ENCODE measurements at places on chromosomes 4 and X. TPM values are rescaled to one million over a fixed set of nuclear protein-coding genes. Genes with fewer than 3 reads are reported as not detected.

Gene MAGEE2
- 0.11 TPM for polyA plus RNA-seq

Gene CXCL3
- polyA plus RNA-seq, result 2.5 TPM

Gene RRH
- not detected for polyA plus RNA-seq

Gene PCDH7
- polyA plus RNA-seq, result 1.00 TPM

Gene GBA3
- not detected for polyA plus RNA-seq

Gene SERPINA7
- not detected for polyA plus RNA-seq

Gene IL13RA1
- polyA plus RNA-seq, result 13.6 TPM

Gene HS3ST1
- polyA plus RNA-seq, result 0.97 TPM

Gene NDST4
- polyA plus RNA-seq, result not detected

DNA sequence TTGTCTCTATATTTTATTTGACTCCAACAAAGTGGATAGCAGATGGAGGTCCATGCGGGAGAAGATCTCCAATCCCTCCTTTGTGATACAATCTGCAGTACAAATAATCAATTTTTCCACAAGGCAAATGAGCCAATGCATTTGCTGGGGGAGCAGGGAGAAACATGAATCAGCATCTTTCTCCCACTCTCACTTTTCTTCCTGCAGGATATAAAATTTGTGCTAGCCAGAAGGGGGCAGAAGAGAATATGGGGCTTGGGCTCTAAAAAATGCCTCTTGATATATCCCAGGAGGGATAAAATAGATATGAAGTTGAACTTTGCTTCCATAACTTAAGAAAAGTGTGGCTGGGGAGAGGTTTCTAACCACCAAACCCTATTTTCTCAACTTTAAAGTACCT, 38.3 kb upstream of the CWH43 start:
- DNase-seq, result no peak

DNA sequence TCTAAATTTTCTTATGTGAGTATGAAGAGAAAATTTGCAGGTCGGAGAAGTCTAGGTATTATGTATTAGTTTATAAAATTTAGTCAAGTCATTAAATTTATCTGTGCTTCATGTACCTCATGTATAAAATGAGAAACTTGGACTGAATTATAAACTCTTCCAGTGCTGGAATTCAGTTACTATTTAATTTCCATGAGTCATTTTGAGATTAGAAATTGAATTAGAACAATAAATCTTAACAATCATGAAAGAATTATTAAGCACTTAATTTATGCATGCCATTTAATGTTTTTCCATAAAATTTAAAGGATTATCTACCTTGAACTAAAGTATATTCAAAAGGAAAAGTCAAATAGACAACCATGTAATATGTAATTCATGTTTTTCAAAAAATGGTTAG, 195.8 kb downstream of the MAD2L1 start:
- DNase-seq, result no peak

DNA sequence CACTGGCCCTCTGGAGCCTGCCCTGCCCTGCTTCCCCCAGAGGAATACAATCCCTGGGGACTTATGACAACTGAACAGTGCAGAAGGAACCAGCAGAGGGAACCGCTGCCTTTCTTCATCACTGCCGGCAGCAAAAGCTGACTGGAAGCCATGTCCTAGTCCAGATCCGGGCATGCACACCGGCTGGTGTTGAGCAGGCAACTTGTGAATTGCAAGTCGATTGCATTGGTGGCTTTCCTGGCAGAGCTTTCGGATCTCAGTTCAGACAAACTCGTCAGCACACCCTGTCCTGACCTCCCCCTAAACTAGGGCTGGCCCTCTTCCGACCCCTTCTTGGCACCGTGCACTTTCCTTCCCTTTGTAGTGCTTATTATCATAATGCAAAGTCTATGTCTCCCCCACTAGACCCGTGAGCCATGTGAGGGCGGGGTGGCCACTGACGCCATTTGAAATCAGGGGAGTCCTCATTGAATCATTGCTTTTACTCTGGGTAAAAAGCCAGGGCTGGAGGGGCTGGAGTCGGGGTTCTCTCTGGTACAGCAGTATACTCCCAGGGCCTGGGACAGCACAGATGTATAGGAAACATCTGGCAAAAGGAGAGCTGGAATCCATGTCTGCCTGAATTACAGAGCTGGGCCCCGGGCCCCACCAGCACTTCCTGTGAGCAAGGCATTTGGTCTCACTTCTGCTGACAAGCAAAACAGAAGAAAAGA, 1.8 kb downstream of the ARHGAP4 start:
- peak; percentile 72 for DNase-seq

GRCh38 chrX:112085149-112085548, 2.6 kb upstream of the TRPC5 start:
- DNase-seq, result no peak

GRCh38 chrX:23668335-23668734, 1.0 kb downstream of the PRDX4 start:
- DNase-seq, result no peak

- no peak for DNase-seq
Measured at GRCh38 chr4:183541752-183542040, 36.8 kb downstream of the ING2 start.

DNA sequence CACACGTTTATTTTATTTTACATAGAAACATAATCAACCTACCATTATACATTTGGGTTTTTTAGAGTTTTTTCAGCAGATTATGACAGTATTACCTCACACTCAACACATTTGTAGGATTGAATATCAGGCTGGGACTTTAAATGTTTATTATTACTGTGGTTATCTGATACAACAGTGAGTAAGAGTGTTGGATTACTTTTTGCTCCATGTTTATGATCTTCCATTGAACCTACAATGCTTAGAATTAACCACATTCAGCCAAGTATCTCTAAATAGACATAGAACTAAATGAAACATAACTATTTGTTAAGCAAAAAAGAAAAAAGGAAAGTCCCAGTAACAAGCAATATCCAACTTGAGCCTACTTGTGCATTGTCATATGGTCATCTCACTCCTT, 607.4 kb upstream of the PITX2 start:
- no peak for DNase-seq

GRCh38 chr4:121062521-121062920, 9.8 kb downstream of the NDNF start:
- DNase-seq, result no peak

GRCh38 chrX:70234355-70234754, at the start of gene AWAT1:
TSS of gene AWAT1 (plus strand) at chrX:70234655. CDS start at chrX:70234696, 41 bp downstream.
- DNase-seq, result no peak

GRCh38 chr4:80540785-80541469, 205.4 kb downstream of the CFAP299 start:
- DNase-seq, result no peak

DNA sequence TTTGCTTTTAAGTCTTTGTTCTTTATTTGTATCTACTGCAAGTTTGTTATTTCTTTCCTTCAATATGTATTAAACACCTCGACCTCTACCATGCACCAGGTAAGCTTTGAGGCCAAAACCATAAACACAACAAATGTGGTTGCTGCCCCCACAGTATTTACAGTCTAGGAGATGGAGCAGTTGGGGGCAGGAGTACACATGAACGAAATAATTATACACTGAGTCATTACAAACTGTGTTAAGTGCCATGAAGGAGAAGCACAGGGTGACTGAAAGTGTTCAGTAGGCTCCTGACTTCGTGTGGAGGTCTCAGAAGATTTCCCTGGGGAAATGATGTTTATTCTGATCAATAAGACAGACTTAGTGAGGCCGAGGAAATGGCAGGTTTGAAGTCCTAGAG, 30.3 kb downstream of the SLC25A43 start:
- no peak for DNase-seq

GRCh38 chr4:118410138-118410537, 57.3 kb upstream of the PRSS12 start:
- DNase-seq, result no peak

DNA sequence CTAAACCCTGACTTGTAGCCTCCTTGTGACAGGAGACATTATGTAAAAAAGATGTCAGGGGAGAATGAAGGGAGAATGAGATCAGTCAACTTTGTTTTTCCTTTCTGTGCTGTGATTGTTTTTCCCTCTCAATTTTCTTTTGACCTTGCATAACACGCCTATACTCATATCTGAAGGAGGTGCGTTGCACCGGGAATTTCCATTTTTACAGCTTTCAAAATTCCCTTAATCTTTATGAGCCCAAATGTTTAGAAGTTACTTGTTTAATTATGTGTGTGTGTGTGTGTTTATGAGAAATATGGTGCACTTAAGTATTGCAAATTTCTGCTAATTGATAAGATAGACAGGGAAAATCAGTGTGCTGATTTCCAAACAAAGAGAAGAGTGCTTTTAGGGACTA, 21.6 kb downstream of the SYNPO2 start:
- DNase-seq, result no peak

DNA sequence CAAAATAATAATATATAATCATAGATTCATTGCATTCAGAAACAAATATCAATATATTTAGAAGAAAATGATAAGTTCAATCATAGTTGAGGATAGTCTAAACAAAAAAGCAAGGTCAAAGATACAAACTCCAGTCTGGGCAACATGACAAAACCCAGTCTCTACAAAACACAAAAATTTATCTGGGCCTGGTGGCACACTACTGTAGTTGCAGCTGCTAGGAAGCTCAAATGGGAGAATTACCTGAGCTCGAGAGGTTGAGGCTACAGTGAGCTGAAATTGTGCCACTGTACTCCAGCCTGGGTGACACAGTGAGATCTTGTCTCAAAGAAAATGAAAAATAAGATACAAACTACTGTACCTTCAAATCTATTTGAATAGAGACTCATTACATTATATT, 52.7 kb upstream of the ANXA10 start:
- DNase-seq, result no peak

DNA sequence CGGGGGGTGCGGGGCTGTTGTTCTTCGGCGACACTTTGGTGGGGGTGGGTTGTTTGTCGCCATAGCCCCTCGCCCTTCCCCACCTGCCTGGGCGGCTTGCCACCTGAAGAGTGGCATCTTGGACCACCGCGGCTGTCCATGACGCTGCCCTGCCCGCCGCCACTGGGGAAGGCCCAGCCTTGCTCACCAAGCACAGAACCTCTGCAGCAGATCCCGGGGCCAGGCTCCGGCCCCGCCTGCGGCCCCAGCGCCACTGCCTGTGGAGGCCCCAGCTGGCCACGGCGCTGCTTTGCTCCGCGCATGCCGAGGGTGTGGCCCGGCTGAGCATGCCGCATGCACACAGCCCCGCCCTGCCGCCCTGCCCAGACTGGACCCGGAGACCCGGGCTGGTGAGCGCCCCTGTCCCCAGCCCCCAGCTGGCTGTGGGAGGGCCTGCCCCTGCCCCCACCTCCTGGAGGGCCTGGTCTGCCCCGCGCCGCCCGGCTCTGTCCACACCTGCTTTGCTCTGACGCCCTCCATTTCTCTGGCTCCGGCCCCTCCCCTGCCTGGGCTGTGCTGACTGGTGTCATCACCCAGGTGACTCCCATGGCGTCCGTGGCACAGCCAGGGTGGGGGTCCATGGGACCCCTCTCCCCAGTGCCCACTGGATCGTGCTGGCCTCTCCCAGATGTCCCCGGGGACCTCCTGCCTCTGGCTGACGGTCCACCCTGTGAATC, 5.3 kb downstream of the NAT8L start:
- DNase-seq, result no peak

DNA sequence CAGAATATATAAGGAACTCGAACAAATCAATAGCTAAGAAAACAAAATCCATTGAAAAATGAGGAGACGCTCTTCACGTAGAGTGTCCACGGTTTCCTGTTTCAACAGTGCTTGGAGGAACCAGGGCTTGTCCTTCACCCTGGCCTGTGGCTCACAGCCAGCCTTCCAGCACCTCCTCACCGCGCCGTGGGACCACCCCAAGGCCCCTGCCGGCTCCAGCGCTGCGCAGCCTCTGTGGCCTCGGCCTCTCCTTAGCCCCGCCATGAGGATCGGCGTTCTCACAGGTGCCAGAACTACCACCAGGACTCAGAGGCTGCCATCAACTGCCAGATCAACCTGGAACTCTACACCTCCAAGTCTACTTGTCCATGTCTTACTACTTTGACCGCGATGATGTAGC, 52.5 kb upstream of the CTSO start:
- DNase-seq, result no peak

DNA sequence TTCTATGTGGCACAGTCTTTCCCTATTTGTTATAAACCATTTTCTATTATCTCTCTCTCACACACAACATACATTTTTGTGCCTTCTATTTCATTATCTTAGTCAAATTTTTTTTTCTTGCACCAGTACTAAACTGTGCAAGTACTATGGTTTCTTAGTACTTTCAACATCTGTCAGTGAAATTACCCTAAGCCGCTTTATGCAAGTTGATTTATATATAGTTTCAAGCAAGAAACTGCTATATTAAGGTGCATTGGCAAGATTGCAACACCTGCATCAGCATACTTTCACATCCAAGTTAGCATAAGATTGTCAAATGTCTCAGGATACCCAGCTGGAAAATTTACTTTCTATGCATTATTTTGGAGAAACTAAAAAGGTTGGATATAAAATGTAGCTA, 180.2 kb upstream of the FSTL5 start:
- DNase-seq, result no peak

GRCh38 chr4:186642530-186642929, 81.1 kb downstream of the FAT1 start:
- DNase-seq, result no peak

DNA sequence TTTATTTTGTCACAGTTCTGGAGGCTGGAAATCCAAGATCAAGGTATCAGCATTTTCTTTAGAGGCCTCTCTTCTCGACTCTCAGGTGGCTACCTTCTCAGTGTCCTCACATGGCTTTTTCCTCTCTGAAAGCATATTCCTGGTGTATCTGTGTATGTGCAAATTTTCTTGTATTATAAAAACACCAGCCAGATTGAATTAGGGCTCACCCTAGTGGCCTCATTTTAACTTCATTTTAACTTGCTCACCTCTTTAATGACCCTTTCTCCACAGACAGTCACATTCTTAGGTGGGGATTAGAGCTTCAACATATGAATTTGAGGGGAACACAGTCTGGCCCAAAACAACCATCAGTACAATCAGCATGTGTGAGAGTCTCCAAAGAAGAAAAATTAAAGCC, 542.4 kb upstream of the FAM241A start:
- DNase-seq, result no peak

DNA sequence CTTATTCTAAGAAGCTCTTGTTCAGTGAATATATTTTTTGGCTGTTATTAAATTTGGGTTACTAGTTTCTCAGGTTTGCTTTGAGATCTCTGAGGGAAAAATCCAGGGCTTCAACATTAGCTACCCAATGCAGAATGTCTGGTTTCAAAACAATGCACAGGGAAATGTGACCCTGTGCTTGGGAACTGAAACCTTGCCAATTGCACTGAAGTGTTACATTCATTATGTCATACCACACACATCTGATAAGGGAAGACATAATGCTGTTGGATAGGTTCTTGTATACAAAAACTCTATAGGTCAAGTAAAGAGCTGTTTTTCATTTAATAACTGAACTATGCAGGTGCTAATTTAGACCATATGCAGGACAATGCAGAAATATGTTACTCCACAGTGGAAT, 345.3 kb upstream of the BMP3 start:
- no peak for DNase-seq

DNA sequence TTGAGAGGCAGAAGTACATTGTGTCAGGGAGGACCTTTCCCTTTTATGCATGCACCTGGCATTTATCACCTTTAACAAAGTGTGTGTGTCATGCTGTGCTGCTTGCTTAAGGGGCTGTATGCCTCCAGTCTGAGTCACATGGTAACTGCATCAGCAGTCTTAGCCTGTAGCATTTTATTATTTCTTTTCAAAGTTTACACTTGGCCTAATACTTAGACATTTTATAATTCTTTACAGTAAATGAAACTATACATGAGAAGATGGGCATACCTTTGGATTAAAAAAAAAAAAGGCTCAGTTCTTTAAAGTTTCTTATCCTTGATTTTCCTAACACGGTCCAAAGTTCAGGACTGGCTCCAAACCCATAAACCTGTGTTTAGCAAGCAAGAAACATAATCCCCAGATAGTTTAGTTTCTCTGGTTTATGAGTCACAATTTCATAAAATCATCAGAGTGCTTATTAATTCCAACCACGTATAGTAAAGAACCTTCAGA, 14.6 kb downstream of the NPNT start:
- DNase-seq, result no peak

All from right cardiac atrium (tissue), 5 donors.